ENCODE measurements at places on chromosomes 6 and 20.

DNA sequence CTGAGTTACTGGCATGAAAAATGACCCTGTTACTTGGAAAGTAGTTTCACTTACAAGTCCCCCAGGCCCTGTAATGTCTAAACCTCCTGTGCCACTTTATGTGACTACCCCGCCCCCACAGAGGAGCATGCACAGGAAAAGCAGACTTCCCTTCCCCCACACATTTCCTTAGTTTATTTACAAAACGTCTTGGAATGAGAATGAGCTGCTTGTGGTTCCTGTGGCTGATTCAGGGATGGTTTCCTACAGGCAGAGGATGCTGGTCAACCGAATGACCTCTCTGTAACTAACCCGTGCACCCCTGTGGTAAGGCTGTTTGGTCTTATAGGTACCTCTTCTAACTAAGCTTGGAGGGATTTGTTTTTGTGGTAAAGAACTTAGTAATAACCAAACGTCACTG is 28.5 kb downstream of the RSPO3 start:
- no peak for DNase-seq

- peak; percentile 11 for DNase-seq
Observed at GRCh38 chr6:35415065-35415891, 36.9 kb upstream of the FANCE start.

DNA sequence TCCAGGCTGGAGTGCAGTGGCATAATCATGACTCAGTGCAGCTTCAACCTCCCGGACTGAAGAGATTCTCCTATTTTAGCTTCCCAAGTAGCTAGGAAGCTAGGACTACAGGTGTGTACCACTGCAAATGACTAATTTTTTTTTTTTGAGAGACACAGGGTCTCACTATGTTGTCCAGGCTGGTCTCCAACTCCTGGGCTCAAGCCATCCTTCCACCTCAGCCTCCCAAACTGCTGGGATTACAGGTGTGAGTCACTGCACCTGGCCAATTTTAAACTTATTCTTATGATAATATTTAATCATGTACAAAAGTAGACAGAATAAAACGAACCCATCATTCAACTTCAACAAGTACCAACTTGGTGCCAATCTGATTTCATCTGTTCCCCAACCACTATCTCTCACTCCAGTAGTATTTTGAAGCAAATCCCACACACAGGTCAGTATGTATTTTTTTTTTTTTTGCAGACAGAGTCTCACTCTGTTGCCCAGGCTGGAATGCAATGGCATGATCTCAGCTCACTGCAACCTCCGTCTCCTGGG is 32.5 kb downstream of the BCL2L1 start:
- DNase-seq: no peak

GRCh38 chr6:71239694-71240093 is 48.9 kb upstream of the OGFRL1 start:
- no peak for DNase-seq

DNA sequence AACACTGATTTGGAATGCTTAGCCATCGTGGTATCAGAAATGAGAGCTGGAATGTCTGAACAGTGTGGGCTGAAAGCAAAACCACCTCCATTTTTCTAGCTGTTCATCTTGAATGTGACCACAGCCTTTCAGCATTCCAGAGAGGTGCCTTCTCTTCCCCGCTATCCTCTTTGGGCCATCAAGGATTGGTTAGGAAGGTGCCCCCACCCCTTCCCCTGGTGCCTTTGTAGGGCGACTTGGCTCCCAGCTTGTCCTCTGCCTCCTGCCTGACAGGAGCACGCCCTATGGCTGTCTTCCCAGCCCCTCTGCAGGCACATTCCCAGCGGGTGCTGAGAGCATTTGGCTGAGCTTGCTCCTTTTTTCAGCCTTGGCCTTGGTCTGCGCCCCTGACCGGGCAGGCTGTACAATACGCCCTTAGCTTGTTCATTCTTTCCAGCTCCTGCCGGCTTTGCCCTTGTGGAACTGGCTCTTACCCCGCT is 97.5 kb downstream of the ARMC2 start:
- DNase-seq: no peak
